ENCODE measurements at places on chromosomes 7 and 10.

GRCh38 chr7:32470871-32471270 is 19.3 kb downstream of the LSM5 start:
- no peak for DNase-seq

DNA sequence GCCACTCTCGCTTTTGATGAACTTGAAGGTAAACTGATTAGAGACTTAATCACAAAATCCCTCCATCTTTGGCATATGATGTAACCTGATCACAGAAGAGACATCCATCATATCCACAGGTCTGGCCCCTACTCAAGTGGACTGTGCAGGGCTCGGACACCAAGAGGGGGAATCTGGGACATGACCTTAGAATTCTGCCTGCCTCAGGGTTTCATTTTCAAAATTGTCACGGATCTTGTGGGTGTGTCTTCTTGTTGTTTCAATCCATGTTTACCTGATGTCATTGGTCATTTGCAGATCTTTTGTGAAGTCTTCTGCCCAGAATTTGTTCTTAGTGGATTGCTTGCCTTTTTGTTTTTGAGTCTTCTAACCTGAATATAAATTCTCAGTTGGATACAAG is 5.9 kb upstream of the ARMS2 start:
- no peak for DNase-seq

DNA sequence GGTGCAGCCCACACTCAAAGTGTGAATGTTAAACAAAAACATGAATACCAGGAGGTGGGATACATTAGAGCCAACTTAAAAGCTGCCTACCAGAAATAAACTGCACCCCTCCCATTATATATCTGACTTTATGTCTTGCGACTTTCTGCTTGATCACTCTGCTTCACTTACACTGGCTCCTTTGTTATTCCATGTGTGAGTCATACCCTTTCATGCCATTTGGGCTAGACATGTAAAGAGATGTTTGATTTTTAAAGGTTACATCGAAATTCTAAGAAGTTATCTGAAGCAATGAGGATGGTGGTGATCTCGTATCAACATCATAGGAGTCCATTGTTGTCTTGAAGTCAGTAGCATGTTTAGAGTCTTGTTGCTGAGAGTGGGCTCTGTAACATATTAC is 31.6 kb upstream of the ETV1 start:
- DNase-seq = peak; percentile 7

GRCh38 chr7:110839866-110840265 is 251.1 kb upstream of the LRRN3 start:
- DNase-seq = no peak

GRCh38 chr7:44983742-44984477 is 5.1 kb upstream of the MYO1G start:
- no peak for DNase-seq

- DNase-seq = no peak
These were observed 91.8 kb upstream of the KMT2C start for GRCh38 chr7:152527610-152528032.

- DNase-seq = no peak
These were observed 20.9 kb downstream of the FAM24A start for GRCh38 chr10:122931088-122931906.

GRCh38 chr10:89310056-89310893 is 8.4 kb downstream of the IFIT2 start:
- no peak for DNase-seq

- DNase-seq = peak; percentile 54
These were observed 60.4 kb downstream of the ANKIB1 start for GRCh38 chr7:92306153-92306552.

GRCh38 chr10:84054743-84055142 is 84.6 kb upstream of the GHITM start:
- DNase-seq = no peak

All from LoVo (cell line).